Fibroblast of mammary gland (primary cell): ENCODE measurements at places on chromosomes 4 and X.

DNA sequence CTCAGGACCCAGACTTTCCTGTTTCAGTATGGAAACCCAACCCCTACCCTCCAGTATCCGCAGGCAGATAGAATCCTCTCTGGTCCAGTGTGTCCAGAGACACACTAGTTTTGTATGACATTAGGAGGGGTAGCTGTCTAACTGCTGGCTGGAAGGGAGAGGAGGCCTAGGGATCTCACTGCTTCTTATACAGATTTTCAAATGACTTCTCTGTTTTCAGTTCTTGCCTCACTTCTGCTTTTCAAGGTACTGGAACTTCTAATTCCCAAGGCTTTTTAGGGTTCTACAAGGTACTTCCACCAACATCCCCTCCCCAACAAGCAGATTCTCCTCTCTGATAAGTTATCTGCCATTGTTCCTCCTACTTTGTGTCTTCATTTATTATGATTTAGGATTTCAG, 6.1 kb downstream of the SGCB start:
- DNase-seq: no peak

GRCh38 chrX:121036951-121037350, 10.5 kb upstream of the GLUD2 start:
- no peak for DNase-seq

DNA sequence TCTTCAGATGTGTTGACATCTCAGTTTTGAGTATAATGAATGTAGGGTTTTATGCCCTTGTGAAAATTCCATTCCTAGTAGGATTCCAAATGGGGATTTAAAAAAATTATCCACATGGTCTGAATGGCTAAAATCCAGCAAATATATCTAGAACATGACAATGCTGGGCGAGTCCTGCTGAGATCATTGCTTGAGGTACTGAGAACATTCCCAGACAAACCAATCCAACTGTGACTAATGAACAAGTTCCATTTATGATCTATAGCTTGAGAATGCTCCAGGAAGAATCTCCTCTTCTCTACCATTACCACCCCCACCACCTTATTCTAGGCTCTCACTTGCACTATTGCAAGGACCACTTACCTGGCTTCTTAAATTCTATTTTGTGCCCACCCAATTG, 77.2 kb upstream of the IL1RAPL2 start:
- DNase-seq: peak; percentile 1

- no peak for DNase-seq
Observed at GRCh38 chr4:8060632-8061031, 98.0 kb downstream of the ABLIM2 start.
